ENCODE measurements at places on chromosomes 7 and 10.

DNA sequence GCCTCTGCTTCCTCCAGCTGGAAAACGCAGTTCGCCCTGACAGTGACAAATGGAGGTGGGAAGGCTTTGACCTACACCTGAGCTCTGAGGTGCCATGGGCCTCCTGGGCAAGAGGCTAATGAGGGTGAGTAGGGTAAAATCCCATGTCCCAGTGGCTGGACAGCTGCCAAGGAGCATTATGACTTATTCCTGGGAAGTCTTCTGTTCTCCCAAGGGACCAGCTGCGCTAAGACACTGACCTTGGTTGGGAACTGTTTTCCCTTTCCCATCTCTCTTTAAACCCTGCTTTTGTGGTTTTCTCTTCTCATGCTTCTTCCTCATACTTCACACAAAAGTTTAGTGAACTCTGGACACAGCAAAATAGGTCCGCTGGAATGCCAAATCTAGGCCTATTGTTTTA is 72.6 kb downstream of the COPG2 start:
- DNase-seq, result no peak

DNA sequence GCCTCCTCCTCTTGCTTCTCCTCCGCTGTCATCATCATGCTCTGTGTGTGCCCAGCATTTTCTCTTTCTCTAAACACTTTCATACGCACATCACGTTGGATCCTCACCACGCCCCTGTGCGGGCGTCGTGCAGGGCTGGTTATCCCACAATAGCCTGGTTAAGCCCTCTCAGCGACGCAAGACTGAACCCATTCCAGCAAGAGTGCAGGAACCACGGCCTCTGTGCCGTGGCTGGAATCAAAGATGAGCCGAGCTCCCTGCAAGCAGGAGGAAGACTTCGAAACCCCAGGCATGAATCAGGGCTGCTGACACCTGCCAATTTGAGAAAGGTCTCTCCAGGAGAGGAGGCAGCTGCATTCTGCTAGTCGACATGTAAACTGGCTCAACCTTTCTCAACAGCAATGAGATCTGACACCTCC is 74.8 kb upstream of the FOXK1 start:
- no peak for DNase-seq

DNA sequence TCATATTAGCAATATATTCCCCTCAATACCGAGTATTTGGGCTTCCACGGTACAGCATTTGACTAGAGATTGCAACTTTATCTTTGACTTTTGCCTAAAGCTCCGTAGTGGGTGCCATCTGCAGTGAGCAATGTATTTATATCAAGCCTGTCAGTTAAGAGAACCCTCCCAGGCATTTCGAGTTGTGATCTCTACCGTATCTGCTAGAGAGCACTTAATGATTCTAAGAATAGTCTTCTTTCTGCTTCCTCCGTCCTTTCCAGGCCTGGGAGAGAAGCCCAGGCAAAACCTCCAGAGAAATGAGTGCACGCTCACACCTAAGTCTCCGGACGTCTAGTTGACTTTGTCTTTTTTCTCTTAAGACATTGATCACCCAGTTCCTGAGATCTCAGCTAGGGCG is 210.6 kb downstream of the KLF6 start:
- DNase-seq, result no peak

DNA sequence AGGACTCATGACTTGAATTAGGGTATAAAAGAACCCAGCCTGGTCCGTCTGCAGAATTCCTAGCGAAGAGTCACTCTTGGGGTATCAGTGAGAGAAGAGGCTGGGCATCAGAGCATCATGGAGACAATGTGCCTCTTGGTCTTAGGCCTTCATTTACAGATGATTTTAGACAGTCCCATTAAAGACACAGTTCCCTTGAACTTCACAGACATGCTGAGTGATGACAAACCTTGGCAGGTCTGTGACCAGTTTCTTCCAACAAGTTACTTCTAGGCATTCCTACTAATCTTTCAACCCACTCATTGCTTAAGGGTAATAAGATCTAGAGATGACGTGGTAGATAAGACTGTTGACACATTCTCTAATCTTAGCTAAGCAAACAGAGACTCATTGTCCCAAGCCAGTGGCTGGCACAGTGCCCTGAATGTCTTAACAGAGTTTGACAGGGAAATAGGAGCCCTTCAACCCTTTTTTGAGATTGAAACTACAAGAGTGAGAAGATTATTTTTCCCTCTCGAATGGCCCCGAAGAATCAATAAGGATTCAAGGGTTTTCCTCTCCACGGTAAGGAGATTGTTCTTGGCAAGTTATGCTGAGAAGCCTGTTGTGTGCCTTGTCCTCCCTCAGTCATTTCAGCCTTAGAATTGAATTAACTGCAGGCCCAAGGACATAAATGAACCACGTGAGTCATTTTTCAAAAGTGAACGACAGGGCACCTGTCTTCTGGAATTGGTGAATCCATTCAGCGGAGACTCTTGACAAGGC is 281.1 kb downstream of the CCDC3 start:
- no peak for DNase-seq

- no peak for DNase-seq
These were observed 10.6 kb downstream of the IFIT5 start for GRCh38 chr10:89425000-89425399.

DNA sequence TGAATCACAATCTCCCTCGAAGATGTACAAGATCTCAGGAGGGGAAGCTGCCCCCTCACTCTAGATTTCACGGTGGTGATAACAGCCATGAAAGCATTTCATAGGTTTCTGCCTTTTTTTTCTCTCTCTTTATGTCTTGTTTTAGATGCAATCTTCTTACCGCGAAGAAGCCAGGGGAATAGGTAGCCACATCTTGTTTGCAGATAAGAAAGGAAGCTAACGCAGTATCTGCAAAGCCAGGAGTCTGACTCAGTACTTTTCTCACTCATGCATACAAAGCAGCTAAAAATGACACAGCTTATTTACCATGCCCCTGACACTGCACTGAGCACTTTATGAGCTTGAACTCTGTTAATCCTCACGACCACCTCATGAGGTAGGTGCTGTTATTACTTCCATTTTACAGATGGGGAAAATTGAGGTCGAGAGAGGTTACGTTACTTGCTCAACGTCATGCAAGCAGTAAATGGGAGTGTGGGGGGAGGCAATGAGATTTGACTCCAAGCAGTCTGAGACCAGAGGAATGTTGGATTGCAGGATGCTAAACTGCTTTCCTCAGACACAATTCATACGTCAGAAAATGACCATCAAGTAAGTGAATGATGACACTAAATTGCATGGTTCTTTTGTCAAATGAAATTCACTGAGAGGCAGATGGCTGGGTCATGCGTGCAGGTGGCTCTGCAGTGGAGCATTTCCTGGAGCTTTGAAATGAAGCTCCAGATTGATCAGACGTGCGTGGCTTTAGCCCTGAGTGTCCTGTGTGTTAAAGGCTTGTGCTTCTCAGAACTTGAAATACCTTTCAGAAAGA is 3.3 kb downstream of the MAP3K8 start:
- no peak for DNase-seq

- no peak for DNase-seq
These were observed 34.6 kb downstream of the MALSU1 start for GRCh38 chr7:23333671-23334246.

- DNase-seq, result no peak
These were observed 102.5 kb upstream of the APBB1IP start for GRCh38 chr10:26335574-26336093.

DNA sequence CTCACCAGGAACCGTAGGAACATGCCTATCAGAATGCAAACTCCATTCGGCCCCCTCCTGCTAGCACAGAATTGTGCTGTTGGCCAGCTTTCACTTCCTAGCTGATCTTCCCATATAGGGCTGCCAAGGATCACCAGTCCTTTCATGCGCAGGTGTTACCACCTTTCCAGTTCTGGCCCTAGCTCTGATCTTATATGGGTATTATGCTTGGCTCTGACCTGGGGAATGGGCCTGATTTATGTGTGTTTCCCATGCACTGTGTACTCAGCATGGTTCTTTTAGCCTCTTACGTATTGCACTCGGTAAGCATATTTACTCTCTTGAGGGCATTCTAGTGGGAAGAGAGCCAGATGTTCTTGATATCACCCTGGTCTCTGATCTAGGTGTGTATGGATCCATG is 11.1 kb downstream of the SLC35G1 start:
- no peak for DNase-seq

GRCh38 chr10:867807-868206 is 63.7 kb downstream of the LARP4B start:
- DNase-seq, result no peak

DNA sequence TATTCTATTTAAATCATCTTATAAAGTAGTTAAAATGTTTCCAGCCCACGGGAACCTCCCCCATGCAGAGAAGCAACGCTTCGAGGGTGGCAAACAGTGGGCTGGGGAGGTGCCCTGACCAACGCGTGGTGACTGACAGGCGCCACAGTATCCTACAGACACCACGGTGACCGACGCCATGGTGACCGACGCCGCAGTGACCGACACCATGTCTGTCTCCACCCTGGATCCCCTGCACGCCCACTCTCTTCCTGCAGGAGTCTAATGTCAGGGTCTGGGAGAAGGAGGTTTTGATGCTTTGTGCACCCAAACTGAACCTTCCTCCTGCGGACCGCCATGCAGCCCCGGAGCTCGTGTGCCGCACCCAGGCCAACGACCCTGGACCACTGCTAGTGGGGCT is 464.4 kb downstream of the PTPRN2 start:
- DNase-seq, result no peak

- no peak for DNase-seq
These were observed 53.0 kb downstream of the SMURF1 start for GRCh38 chr7:99090771-99091542.

GRCh38 chr10:17088118-17088806 is 41.3 kb downstream of the CUBN start:
- no peak for DNase-seq

GRCh38 chr10:118816471-118817168 is 61.9 kb upstream of the CACUL1 start:
- no peak for DNase-seq

- DNase-seq, result no peak
These were observed 4.4 kb downstream of the GPR37 start for GRCh38 chr7:124761164-124761715.

Measured in stimulated activated CD8-positive, alpha-beta memory T cell treated with anti-CD3 and anti-CD28 coated beads, Interleukin-4, amount 100 ng/mL, for 1 hour (primary cell).